CD4-positive, alpha-beta T cell (primary cell): ENCODE measurements at places on chromosomes 6 and 20. TPM values are rescaled to one million over a fixed set of nuclear protein-coding genes. Genes with fewer than 3 reads are reported as not detected.

DNA sequence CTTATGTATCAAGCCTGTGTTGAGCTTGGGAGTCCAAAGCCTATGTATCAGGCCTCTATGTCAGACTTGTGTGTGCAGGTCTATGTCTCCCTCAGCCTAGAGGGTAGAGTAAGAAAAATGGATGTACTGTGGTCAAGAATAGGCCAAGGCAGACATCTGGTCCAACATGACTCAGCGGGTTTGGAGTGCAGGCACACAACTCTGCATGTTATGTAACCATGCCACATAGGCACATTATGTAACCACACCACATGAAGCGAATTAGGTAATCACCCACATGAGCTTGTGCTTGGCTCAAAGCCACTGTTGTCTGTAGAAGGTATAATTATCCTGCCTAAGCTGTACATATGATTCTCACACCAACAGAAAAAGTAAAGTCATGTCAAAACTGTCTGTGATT lies 1190.5 kb upstream of the EYS start:
- no peak for DNase-seq

Gene TAGAP
- total RNA-seq = 245 TPM

- DNase-seq = no peak
Measured at GRCh38 chr6:41743406-41744235, 3.6 kb downstream of the PGC start.

- DNase-seq = no peak
Measured at GRCh38 chr20:1204576-1204975, 1.3 kb downstream of the C20orf202 start.

- no peak for DNase-seq
Measured at GRCh38 chr20:40771848-40772511, 82.9 kb upstream of the MAFB start.

GRCh38 chr20:50271176-50271575 lies 80.5 kb downstream of the CEBPB start:
- DNase-seq = no peak

Gene HMGCLL1
- not detected for total RNA-seq

DNA sequence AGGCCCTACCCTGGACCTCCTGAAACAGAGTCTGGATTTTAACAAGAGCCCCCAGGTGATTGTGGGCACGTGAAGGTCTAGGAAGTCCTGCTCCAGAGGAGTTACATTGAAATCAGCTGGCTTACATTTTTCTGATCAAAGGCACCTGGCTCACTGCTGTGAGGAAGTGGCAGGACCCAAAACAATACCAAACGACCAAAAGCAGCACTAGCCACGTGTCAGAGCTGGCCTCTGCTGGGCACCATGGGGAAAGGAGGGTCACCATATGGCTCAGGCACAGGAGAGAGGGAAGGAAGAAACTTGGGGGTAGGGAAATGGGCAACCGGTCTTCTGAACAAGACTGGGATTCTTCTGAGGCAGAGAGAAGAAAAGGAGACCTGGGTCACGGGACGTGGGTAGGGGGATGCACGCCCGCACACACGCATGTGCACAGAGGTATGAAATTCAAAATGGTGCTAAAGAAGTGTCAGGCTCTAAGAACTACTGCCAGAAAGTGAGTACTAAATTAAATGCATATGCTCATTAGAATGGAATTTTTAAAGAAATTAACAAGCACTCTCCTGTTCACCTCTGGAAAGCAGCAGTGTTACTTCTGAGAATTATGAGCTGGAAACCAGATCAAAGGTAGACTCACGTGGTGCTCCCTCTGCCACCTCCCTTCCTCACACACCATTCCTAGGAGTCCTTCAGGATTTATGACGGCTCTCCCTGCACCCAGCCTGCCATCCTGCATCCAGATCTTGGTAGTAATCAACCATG lies 113.6 kb downstream of the TRERF1 start:
- no peak for DNase-seq

DNA sequence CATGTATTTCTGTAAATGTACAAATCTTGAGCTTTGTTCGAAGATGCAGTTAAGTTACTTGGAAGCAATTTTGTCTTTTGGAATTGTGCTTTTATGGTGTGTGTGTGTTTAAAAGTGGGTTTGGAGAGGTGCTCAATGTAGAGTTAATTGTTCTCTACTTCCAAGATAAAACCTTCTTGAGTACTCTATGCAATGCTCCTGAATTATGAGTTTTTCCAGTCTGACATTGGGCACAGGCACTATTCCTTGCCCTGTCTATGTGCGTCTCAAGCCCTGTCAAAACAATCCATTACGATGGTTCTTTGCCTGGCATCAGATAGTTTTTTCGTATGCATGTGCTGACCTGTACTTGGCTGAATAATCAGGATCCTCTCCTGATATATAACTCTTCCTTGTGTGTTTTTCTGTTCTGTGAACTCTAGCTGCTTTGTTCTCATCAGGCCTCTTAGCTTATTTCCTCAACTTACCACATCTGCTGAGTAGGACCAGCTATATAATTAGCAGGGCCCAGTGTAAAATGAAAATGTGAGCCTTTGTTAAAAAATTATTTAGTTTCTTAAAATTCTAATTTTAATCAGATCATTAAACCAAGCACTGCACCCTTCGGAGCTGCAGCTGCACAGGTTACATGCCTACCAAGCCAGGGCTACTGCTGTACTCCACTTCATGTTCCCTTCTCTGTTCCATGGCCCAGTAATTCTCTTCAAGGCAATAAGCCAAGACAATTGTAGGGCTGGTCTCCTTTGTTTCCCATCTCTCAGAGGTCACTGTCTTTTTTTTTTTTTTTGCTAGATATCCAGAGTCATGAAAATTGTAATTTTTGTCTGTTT lies 160.1 kb downstream of the ZFAND3 start:
- DNase-seq = no peak

Gene NINL
- total RNA-seq = 4.0 TPM

Gene CGA
- not detected for total RNA-seq

DNA sequence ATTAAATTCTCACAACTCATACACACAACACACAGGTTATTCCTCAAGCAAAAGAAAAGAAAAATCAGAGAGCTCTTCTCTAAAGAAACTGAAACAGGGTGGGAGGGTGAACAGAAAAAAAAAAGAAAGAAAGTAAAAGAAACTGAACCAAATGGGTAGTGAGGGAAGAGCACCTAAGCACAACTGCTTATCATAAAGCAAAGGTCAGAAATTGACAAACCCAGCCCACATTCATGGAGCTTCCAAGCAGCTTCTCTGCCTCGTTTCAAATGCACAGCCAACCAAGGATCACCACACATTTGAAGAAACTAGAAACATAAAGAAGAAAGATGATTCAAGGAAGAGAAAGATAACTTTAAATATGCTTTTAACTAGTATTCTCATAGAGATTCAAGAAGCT lies 90.5 kb downstream of the RNGTT start:
- no peak for DNase-seq

DNA sequence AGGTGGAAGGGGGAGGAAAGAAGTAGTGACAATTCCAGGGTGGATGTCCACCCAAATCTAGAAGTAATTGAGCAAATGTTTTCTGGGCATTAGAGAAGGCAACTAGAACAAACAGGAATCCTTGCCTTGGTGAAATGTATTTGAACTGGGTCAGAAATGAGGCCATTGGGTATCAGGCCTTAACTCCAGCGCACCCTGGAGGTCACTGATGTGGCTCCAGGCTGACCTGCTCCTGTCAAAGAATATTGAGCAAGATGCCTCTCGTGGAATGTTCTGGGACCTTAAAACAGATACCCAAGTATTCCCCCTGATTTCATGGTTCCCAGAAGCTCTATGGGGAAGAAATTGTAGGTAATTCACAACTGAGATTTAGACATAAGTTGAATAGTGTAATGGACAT lies 6.9 kb downstream of the HLA-DPB1 start:
- peak; percentile 73 for DNase-seq

- no peak for DNase-seq
Measured at GRCh38 chr20:45826381-45827019, 612 bp downstream of the TNNC2 start.

GRCh38 chr6:25637211-25637610 lies 14.8 kb upstream of the SCGN start:
- no peak for DNase-seq

Gene CHD6
- total RNA-seq = 114 TPM

GRCh38 chr6:150418827-150419594 lies 50.2 kb downstream of the IYD start:
- peak; percentile 23 for DNase-seq

- DNase-seq = no peak
Measured at GRCh38 chr6:20931093-20931492, 396.8 kb downstream of the CDKAL1 start.

Gene OR2B6
- not detected for total RNA-seq

Gene ADGRF5
- total RNA-seq = not detected

DNA sequence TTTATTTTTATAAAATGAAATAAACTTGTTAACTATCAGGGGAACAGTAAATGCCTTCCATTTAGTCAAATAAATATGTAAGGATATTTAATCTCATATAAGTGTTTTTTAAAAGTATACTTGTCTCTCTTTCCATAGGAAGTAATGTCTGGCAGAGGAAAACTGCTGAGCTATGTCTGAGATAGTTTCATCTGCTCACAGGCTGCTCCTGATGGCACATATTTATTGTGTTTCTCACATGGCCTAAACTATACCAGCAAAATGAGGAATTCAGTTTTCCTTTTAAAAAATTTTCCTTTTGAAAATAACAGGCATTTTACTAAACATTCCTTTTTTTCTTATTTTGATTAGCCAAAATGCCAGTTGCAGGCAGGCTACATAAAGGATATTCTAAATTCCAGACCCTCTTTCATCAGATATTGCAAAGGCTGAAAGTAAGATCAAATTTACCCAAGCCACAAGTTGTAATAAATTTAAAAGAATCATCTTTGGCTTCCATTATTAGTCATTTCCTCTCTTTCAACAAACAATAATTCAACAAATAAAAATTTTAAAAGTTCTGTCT lies 60.1 kb upstream of the RNF146 start:
- no peak for DNase-seq

Gene PCMTD2
- total RNA-seq = 68.5 TPM

Gene MAFB
- total RNA-seq = 3.3 TPM

GRCh38 chr6:136772685-136773472 lies 19.4 kb downstream of the MAP3K5 start:
- no peak for DNase-seq

Gene CPNE5
- 0.28 TPM for total RNA-seq

- DNase-seq = no peak
Measured at GRCh38 chr6:170480050-170480692, 72.9 kb downstream of the PSMB1 start.

Gene TBC1D20
- 16.1 TPM for total RNA-seq

Gene COL21A1
- total RNA-seq = not detected

GRCh38 chr6:98525860-98526259 lies 308.5 kb upstream of the POU3F2 start:
- no peak for DNase-seq

DNA sequence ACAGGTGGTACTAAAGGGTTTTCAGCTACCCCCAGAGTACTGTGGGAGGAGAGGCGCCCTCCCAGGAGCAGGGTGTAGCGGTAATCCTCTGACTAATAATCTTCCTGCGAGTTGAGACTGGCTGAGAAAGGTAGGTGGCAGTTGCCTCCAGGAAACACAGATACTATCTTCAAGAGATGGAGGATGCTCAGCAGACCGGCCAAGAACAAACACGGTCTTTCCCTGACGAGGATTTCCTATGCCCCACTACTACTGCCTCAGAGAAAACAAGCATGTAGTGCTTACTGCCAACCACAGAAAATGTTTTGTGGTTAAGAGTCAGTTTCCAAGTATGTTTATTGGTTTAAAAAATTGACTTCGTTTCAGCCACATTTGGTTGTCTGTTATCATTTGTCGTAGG lies 26.8 kb downstream of the C6orf89 start:
- DNase-seq = peak; percentile 80

- DNase-seq = no peak
Measured at GRCh38 chr6:67467341-67467740, 1167.7 kb upstream of the ADGRB3 start.

DNA sequence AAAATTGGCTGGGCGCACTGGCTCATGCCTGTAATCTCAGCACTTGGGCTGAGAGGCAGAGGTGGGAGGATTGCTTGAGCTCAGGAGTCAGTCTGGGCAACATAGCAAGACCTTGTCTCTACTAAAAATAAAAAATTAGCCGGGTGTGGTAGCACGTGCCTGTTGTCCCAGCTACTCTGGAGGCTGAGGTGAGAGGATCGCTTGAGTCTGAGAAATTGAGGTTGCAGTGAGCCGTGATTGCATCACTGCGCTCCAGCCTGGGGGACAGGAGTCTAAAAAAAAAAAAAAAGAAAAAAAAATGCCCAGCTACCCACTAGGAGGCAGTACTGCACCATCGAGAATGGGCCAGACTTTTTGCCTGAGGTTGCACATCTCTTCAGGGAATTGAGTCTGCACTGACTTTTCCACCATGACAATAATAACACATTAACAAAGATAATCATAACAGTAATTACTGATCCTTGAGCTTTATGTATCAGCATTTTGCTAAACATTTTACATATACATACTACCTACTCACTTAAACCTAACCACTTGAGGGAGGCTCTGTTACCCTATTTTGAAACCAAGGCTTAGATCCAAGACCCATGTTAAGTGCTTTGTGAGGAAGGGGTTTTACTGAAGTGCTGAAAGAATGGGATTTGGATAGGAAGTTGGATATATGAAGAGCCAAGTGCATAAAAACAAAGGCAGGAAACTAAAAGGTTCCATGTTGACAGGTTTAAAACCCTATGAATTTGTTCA lies 21.0 kb downstream of the SRSF3 start:
- no peak for DNase-seq

Gene KCNG1
- total RNA-seq = not detected

DNA sequence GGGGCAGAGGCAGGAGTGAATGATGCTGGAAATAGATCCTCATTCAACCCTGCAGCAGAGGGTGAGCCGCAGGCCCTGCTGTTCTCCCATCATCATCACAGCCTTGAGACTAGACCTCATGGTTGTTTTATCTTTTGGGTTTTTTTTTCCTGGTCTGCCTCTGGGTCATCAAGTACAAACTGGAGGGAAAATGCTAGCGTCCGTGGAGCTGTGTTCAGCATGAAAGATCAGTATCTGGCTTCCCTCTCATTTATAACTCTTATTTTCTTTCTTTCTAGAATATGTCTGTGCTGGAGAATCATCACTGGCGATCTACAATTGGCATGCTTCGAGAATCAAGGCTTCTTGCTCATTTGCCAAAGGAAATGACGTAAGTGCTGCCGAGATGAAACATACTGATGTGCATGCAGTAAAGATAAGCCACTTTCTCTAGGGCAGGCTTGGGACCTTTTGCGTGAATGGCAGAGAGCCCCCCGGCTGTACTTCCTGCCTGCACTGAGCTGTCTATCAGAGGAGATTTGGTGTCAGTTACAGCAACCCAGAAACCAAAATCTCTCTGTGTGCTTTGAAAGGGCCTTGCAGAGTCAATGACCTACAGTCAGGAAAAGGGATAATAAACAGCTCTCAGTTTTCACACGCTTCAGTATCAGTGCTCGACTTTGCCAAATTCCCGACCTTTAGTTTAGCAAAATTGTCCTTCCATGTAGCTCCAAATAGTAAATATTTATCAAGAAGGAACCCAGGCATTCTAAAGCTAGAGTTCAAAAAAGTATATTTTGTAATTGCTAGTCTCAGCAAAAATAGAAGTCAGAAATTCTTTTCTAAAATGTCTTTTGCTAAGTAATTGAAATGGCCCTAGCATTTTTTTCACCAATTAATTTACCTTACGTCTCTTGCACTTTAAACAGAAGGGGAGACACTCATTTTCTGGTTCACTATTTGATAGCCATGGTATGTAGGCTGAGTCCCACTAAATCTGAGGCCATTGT lies 76.3 kb downstream of the MTFR2 start:
- DNase-seq = no peak
